DMS53 (cell line): ENCODE measurements at places on chromosomes 6 and 20.

GRCh38 chr6:158789115-158789917 is 29.9 kb downstream of the EZR start:
- DNase-seq = no peak

DNA sequence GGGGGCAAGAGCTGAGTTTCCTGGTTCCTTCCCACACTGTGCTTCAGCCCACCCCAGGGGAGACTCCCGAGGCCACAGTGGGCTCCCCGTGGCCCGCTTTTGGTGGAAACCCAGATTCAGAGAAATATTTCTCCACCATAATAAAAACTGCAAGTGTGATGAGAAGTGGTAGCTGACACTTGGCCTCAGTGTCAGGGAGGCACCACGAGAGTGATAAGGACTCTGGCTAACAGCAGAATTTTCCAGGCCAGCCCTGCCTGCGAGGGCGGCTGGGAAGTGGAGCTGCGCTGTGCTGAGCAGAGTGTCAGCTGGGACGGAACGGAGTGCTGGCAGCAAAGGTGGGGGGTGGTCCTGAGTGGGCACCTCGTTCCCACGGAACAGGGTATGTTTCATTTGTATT is 22.5 kb downstream of the SPATA2 start:
- no peak for DNase-seq

DNA sequence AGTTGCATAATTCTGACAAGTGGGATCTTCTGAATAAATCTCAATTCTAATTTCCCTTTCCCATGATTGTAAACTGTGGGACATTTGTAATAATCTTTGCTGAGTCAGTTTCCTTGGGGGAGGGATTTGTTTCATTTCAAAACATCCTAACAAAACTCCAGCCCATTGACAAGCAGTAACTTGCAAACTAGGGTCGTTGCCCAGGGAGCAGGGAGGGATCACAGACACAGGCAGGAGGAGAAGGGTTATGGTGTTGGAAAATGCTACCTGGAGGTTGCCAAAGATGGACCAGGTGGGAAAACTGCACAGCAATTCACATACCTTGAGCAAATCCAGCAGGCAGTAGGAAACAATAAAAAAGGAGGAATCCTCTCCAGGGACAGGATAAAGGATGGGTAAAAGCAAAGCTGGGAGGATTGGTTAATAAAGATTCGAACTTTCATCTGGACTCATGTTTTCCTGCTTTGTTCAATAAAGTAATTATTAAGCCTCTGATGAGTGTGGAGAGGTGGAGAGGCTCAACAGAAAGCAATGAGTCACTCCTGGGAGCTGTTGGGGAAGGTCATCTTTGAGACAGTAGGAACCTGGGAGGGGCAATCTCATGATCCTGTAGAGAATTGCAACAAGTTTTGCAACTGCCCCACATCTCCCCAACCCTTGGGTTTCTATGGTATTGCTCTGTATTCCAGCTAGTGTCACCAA is 87.3 kb upstream of the AKIRIN2 start:
- peak; percentile 57 for DNase-seq

DNA sequence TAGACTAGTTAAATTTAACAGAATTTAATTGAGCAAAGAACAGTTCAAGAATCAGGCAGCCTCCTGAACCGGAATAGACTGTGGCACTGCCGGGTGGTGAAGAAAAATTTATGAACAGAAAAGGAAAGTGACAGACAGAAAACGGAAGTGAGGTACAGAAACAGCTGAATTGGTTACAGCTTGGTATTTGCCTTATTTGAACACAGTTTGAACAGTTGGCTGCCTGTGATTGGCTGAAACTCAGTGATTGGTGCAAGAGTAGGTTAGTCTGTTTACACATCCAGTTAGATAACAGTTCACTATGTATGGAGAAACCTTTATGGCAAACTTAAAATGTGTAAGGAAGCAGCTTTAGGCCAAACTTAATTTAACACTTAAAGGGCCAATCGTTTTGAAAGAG is 116.0 kb upstream of the CITED2 start:
- peak; percentile 5 for DNase-seq

GRCh38 chr20:32510601-32511357 is 74.4 kb downstream of the NOL4L start:
- no peak for DNase-seq

GRCh38 chr6:85461798-85462170 is 11.9 kb downstream of the NT5E start:
- DNase-seq = no peak

DNA sequence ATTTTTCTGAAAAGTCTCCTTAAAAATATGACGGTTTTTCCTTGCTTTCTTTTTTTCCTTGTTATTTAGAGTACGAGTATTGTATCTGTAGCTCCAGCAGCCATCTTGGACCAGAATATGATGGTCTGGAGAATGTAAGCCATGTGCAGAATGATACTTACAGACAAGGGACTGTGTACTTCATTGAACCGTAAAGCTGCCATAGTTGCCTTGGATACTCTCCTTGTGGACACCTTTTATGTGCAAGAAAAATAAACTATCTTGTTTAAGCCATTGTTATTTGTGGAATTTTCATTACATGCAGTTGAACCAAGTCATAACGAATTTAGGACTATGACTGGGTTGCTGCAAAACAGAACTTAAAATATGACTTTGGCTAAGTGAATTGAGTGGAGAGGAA is 485.8 kb upstream of the CITED2 start:
- DNase-seq = peak; percentile 32

GRCh38 chr6:13075141-13075845 is 253.0 kb downstream of the TBC1D7 start:
- no peak for DNase-seq

DNA sequence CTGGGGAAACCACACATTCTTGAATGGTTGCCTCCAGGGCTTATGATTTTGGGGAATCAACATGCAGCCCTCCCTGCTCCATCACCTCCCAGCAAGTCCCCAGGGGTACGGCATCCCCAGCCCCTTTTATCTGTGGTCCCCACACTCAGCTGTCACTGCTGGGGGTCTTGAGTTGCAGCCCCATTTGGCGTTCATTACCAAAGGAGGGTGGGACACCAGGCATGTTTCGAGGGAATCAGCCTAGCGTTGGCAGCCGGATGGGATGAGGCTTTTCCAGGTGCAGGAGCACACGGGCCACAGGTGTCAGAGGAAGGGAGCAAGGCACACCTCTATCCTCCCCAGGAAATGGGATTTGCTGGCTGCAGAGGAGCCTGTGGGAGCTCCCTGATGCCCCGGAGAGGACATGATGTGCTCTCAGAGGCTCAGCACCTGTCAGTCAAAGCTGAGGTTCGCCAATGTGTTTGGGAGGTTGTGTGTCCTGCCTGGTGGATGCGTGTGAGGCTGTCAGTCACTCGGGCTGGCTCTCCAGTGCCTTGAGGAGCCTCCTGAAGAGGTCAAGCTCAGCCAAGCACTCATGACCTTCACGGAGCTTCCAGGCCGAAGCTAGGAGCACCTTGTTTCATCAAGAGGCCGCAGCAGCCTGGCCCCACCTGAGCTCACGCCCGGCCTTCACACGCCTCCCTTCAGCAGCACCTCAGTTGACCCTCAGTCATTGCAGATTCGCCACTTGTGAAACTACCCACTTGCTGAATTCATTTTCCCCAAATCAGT is 95.0 kb downstream of the ERMARD start:
- DNase-seq = no peak

DNA sequence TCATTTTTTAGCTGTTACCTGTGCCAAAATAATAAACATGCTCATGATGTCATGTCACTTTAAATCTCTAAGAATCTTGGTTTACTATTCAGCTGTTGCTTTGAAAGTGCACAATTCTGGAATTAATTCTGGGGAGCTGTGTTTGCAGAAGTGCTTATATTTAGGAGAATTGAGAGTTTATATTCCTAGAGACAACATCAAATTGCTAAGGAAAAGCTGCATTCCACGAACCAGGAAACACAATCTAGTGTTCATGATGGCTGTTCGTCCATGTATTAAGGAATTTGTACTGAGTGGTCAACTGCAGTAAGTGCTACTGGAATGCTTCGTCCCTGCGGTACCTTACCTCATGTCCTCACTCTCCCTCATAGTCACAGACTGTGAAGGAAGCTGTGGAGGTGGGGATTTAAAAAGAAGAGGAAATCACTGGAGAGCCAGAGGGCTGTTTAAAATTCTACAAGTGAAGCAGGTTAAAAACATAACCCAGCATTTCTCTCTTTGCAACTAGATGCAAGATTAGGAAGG is 161.0 kb downstream of the TRMT11 start:
- DNase-seq = no peak

- DNase-seq = peak; percentile 74
Observed at GRCh38 chr20:21235484-21236445, 67.4 kb upstream of the XRN2 start.

DNA sequence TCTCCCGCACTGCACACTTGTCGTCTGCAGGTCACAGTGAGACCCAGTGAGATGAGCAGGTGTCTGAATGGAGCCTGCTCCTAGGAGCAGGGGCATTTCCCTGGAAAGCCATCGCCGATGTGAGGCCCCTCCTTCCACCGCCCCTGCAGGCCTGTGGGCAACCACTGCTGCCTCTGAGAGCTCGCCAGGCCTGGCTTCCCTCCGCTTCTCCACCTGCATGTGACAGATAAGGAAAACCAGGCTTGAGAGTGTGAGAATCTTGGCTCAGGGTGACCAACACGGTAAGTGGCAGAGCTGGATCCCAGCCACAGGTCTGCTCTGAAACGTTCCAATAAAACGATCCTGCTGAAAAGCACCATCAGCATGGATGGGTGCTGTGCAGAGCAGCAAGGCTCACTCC is 332.8 kb downstream of the CDH4 start:
- DNase-seq = no peak

- DNase-seq = no peak
Observed at GRCh38 chr6:102298051-102298450, 904.5 kb downstream of the GRIK2 start.

GRCh38 chr6:30490026-30490876 is 942 bp downstream of the HLA-E start:
- peak; percentile 75 for DNase-seq

GRCh38 chr6:30857549-30857948 is 26.8 kb upstream of the DDR1 start:
- no peak for DNase-seq

GRCh38 chr20:10747019-10747418 is 73.2 kb upstream of the JAG1 start:
- DNase-seq = no peak

- DNase-seq = peak; percentile 17
Observed at GRCh38 chr6:137776786-137777686, 90.0 kb upstream of the TNFAIP3 start.

DNA sequence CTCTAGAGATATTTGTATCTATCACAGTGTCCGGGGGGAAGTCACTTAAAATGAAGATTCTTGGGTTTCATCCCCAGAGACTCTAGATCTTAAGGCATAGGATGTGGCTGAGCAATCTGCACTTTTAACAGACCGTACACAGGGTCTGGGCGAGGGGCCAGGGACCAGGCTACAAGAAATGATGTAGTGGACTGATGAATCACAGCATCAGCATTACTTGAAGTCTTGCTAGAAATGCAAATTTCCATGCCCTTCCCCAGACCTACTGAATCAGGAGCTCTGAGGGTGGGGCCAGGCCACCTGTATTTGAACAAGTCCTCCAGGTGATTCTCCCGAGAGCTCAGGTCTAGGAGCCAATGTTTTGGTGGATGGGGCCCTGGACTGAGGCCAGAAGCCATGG is 168.4 kb downstream of the DOK5 start:
- peak; percentile 87 for DNase-seq

DNA sequence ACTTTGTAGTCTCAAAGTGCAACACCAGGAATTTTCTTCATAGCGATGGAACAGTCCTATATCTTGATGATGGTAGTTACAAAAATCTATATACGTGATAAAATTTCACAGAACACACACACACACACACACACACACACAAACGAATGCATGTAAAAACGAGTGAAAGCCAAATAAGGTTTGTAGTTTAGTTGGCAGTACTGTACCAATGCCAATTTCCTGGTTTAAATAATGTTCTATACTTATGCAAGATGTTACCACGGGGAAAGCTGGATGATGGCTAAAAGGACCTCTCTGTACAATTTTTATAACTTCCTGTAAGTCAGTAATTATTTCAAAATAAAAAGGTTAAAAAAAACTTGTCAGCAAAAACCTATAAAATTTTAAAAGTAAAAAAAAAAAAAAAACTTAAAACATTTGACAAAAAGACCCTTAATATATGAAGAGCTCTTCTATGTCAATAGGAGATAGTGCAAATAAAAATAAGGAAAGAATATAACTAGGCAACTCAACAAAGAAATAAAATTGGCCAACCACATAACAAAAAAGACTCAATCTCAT is 37.6 kb downstream of the PDSS2 start:
- no peak for DNase-seq

GRCh38 chr20:8875586-8875985 is 193.3 kb upstream of the PLCB4 start:
- DNase-seq = no peak

DNA sequence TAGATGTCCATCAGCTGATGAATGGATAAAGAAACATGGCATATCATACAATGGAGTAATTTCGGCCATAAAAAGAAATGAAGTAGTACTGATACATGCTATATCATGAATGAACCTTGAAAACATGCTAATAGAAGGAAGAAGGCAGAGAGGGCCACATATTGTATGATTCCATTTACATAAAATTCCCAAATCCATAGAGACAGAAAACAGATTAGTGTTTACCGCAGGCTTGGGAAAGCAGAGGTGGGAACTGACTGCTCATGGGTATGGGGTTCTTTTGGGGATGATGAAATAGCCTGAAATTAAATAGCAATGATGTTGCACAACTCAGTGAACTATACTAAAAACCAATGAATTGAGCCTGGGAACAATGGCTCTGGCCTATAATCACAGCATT is 58.3 kb downstream of the SERAC1 start:
- no peak for DNase-seq

DNA sequence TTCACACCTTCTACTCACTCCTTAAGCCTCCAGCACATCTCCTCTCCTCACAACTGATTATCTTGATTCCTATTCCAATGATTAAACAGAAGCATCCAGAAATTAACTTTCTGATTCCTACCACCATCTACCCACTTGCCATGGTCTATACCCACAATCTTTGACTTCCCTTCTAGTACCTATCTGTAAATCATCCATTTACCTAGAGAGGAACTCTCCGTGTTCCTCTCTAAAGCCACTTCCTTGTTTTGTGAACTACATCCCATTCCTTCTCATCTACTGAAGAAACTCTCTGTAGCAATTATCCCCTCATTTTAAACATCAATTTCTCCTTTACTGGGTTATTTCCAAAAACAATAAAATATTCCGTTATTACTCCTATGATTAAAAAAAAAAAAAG is 167.3 kb downstream of the ARHGAP18 start:
- DNase-seq = no peak

DNA sequence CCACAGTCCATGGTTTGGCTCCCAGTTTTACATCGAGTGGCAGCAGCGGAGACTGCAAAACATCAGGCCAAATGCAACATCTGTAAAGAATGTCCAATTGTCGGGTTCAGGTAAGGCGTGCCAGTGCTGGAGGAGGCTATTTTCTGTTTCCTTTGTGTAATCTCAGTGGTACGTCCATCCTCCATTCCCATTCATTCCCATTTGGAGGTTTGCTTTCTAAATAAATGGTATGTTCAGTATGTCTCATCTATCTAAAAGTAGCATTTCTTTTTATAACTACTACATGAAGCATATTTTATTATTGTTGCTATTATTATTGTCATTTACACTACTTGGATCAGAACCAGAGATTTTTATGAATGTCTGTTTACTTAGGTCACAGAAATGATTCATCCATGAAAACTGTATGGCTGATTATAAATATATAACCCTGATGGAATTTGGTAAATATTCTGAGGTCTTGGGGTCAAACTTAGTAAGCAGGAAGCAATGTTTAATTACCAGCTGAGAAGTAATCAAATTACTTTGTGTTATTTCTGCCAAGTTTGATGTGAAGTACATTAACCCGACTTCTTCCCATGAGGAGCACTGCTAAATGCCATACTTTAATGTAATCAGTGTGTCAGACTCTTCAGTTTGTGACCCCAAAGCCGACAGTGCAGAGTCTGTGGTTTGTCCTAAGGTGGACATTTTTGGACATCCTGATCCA is 512.9 kb downstream of the UTRN start:
- no peak for DNase-seq
